Large intestine (tissue), 12 donors: ENCODE measurements at places on chromosomes 13 and 19.

DNA sequence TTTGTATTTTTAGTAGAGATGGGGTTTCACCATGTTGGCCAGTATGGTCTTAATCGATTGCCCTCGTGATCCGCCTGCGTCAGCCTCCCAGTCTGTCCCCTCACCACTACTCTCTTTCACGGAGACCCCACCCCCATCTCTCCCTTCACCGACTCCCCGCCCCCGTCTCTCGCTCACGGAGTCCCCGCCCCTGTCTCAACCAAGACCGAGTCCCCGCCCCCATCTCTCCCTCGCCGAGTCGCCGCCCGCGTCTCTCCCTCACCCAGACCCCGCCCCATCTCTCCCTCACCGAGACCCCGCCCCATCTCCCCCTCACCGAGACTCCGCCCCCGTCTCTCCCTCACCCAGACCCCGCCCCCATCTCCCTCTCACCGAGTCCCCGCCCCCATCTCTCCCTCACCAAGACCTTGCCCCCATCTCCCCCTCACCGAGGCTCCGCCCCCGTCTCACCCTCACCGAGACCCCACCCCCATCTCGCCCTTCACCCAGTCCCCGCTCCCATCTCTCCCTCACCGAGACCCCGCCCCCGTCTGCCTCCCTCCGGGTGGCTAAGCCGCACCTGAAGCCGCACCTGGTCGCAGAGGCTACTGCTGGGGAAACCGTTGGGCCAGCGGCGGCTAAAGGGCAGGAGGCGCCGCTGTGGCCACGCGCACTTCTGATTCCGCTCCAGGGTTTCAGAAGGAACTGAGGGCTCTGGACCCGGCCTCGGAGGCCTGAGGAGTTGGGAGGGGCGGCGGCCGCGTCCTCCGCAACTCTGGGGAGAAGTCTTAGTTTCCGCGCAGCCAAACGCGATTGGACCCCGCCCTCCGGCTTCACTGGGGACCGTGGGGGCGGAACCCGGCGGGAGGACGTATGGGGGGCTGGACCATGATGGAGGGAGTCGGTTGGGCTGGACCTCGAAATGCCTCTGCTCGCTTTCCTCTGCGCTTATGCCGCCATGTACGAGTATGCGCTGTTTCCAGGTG lies 17.1 kb upstream of the ZNF846 start:
- peak; percentile 98 for DNase-seq

DNA sequence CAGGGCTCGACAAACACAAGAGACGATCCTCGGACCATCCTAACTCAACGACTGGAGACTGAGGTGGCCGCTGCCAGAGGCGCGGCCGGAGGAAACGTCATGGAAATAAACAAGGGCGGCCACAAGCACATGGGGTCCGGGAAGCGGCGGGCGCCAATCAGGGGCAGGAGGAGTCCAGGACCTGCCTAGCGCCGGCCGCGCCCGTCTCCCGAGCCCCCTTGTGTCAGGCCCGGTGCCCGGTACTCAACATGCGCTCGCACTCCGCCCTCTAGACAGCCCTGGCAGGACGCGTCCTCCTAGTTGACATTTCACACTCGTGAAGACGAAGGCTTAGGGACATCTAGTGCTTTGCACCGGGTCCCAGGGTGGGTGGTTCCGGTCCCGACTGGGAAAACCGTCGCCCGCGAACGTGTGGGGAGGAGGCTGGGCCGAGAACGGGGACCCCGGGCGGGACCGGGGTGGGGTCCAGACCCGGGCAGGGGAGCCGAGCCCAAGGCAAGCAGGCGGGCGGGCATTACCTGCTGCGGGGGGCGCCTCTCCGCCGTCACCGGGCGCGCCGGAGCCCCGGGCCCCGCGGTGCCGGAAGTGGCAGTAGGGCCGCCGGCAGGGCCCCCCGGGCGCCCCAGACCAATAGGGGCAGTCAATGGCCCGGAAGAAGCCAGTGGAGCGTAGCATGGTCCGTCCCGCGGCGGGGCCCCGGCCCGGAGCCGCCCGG lies 442 bp downstream of the REXO1 start:
- DNase-seq: no peak

DNA sequence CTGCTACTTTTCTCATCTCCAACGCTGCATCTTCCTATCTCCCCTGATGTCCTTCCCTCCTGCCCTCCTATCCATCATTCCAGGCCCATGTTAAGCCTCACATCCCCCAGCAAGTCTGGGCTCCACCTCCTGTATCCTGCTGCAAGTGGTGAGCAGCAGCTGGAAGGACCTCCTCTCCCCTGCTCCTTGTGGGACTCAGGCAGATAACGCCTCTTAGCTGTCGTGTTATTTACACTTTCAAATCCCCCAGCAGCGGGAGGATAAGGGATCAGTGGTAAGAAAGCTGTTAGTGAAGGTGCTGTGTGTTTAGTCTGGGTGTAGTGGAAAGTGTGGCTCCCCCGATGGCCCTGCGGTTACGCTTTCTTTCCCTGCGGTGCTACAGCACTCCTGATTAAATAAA lies 211.9 kb downstream of the ZNF536 start:
- no peak for DNase-seq

DNA sequence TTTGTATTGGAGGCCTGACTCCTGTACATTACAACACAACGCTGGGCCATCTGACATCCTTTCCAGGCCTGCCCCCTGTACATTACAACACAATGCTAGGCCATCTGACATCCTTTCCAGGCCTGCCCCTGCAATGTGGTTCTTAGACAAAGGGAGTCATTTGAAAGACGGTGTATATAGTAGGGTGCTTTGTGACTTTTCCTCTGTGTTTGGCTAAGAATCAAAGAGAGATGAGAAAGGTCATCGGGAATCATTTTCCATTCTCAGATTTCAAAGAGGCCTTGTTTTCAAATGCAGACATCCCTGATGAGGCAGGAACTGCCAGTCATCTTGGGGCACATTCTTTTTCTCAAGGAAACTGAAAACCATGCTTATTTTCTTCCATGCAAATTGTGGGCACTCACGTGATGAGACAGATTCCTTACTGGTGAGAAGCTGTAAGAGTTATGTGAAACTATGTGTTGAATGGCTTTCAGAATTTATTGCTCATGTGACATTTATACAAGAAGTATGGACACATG lies 551.6 kb downstream of the MYO16 start:
- DNase-seq: no peak

GRCh38 chr19:57002710-57003109 lies 117.1 kb upstream of the USP29 start:
- DNase-seq: no peak

DNA sequence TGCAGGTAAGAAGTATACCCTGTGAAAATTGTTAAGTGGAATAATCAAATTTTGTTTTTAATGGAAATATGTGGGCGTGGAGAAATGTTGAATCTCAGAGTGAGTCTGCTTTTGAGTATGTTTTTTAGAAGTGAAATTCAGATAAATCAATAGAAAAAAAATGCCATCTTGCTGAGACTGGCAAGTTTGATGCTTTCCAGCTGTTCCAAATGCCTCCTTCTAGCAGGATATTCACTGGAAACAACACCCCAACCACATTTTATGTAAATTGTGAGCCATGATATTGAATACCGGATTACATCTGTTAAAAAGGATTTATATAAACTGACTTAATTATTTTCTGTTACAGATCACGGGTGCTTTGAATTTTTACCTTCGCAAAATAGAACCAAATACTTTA lies 115.4 kb downstream of the ITGBL1 start:
- DNase-seq: no peak

DNA sequence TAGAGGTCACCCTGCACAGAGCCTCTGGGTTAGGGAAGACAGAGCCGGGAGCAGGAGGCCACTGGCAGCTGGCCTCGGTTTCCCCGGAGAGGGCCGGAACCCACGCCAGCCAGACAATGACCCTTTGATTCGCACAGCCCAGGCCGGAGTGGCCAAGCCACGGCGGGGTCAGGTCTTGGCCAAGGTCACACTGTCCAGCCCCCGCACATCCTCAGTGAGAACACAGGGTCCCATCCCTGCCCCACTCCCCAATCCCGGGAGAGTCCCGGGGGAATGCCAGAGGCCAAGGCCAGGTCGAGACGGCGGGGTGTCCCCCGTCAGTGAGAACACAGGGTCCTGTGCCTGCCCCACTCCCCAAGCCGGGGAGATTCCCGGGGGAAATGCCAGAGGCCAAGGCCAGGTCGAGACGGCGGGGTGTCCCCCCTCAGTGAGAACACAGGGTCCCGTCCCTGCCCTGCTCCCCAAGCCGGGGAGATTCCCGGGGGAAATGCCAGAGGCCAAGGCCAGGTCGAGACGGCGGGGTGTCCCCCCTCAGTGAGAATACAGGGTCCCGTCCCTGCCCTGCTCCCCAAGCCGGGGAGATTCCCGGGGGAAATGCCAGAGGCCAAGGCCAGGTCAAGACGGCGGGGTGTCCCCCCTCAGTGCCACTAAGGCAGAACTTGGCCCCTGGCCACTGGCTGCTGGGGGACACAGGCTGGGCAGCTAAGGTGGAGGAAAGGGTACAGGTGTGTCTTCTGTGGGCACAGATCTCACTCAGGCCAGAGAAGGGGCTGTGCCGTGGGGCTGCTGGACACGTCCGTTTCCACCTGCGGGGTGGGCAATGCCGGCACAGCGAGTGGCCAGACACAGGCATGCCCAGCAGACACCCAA lies 1.7 kb upstream of the FSTL3 start:
- no peak for DNase-seq

DNA sequence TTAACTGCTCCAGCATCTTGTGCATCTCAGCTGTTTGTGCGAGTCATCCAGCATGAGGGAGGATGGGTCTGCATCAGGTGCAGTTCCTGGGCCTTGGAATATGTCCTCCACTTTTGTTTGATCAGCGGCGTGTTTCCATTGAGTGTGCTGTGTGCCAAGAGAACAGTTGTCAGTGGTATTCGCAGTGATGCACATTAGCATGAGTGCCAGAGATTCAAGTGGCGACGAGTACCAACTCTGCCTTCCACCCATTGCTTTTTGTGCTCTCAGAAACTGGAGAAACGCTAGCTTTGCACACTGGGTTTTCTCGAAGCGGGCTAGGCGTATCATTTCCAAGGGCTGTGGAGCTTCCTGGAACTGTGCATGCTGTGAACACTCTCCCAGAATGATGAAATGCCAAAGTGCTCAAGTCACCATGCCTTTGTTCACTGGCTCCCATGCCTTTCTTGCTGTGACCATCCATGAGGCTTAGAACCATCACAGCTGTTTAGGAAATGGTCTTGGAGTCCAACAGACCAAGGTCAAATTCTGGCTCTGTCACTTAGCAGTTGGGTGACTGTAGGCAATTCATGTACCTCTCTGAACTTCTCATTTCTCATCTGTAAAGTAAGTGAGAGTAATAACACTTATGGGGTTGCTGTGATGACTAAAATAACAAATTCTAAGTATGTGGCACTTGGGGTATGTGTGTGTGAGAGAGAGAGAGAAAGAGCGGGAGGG lies 18.4 kb downstream of the LRCH1 start:
- DNase-seq: no peak

DNA sequence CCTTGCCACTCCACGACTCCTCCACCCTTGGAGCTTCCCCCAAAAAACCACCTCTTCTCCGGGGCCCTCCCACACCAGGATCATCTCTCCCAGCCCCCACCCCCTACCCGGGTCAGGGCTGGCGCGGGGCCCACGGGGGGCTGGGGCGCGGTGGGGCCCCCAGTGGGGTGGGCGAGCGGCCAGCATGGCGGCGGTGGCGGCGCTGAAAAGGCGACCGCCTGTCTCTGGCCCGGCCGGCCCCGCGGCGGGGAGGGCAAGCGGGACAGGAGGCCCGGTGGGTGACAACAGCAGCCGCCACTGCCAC lies 850 bp downstream of the DYRK1B start:
- DNase-seq: no peak

- no peak for DNase-seq
These were observed 100.4 kb downstream of the COL4A2 start for GRCh38 chr13:110407531-110407930.

DNA sequence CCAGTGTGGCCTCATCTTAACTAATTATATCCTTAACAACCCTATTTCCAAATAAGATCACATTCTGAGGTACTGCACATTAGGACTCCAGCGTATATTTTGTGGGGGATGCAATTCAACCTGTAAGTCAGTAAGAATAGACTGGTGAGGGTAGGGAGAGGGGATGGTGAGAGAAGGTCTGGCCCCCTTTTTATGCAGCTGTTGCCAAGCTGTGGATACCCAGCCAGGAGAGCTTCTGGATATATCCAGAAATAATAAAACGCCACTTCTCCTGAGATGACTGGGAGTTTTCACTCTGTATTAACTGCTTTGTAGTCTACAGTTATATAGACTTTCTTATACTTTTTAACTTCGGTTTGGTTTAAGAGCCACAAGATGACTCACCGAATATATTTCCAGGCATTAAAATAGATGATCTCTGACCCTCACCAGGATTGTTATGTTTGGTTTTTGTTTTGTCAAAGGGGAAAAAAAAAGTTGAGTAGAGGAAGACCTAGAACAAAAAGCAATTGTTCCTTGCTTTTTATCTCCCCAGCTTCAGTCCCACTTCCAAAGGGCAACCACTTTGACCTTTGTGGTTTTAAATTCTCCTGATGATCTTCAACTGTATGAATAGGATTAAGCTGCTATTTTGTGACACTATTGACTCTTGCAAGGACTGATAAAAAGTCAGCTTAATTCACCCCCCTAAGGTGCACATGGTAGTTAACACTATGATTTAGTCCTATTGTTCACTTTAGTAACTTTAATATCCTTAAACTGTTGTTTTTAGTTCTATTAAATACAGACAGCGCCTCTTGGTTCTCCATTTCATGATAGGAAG lies 3.1 kb upstream of the NEK3 start:
- no peak for DNase-seq

DNA sequence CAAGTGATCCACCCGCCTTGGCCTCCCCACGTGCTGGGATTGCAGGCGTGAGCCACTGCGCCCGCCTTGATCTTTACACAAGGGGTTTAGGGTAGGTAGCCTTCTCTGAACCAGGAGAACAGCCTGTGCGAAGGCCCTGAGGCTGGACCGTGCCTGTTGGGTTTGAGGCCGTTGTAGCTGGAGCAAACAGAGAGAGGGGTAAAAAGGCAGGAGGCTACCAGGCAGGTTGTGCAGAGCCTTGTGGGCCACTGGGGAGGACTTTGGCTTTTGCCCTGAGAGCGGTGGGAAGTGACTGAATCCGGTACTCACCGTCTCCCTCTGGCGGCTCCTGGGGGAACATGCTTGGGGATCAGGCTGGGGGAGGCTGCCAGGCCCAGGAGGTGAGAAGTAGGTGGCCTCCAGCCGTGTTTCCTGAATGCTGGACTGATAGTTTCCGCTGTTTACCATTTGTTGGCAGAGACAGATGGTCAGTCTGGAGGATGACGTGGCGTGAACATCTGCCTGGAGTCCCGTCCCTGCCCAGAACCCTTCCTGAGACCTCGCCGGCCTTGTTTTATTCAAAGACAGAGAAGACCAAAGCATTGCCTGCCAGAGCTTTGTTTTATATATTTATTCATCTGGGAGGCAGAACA lies 24.6 kb downstream of the SPC24 start:
- DNase-seq: peak; percentile 83

DNA sequence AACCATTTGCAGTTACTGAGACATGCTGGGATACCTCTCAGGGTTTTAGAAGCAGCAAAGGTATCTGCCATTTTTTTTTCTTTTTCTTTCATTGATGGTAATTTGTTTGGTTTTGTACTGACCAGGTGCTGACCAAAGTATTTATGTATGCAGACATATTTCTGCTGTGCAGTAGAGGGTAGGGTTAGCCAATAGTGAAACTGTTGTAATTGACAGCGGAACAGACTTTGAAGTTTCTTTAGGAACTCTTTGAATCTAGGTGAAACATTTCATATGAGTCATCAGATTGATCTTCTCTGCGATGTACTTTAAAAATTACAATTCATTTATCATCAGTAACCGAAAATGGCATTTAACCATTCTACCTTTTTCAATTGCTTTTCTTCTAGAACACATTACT lies 63.0 kb downstream of the ITGBL1 start:
- DNase-seq: no peak
